Karpas-422 (cell line): ENCODE measurements at places on chromosomes 2 and 18.

GRCh38 chr18:63762518-63762917, 12.7 kb upstream of the SERPINB7 start:
- no peak for DNase-seq

GRCh38 chr18:45664824-45665763, 49.8 kb downstream of the SLC14A2 start:
- peak; percentile 90 for DNase-seq

- no peak for DNase-seq
These were observed 9.6 kb downstream of the PER2 start for GRCh38 chr2:238278626-238279323.

GRCh38 chr2:157256626-157257025, 879 bp upstream of the GALNT5 start:
- no peak for DNase-seq

DNA sequence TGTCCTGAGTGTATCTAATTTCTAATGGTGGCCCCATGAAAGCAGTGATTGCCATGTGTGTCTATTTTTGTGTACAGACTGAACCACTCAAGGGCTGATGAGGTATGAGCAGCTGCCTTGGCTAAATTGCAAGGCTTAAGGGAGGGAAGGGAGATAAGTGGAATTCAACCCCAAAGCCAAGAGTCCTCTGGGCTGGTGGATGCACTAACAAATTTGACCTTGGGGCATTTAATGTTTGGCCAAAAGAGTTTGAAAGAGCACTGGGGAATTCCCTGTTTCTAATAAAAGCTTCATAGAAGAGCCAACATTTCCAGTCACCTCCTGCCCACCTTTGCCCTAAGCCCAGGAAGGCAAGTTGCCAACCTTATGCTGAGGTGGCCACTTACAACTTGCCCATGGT, 172.1 kb downstream of the SETBP1 start:
- no peak for DNase-seq

DNA sequence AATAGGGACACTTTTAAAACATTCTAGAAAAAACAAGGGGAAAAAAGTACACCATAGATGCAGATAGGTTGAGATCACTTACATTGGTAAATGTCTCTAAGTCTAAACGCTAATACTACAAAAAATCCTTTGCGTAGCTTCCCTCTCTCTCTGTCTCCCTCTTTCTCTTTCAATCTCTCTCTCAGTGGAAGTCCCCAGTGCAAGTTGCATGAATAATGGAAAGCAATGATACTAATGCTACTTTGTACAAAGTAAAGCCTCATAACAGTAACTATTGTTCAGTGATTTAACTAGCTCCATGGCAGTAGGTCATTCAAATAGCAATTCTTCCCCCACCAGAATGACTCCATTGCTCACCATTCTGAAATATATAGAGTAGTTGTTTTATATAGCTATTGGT, 12.8 kb downstream of the MEIS1 start:
- DNase-seq: no peak

DNA sequence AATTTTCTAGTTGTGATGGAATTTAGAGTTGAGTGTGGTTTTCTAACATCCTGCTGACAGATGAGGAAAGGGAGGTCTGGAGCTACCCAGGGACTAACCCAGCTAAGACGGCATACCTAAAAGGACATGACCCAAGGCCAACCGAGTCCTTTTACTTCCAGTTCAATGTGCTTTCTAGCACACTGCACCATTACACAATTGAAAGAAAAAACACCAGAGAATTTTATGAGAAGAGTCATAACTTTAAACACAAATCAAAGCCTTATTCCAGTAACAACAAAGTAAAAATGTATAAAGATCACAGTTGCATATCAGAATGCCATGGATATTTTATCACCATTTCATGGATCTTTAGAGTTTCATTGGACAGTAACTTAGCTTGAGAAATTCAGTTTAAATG, 480.3 kb downstream of the MEIS1 start:
- DNase-seq: no peak

DNA sequence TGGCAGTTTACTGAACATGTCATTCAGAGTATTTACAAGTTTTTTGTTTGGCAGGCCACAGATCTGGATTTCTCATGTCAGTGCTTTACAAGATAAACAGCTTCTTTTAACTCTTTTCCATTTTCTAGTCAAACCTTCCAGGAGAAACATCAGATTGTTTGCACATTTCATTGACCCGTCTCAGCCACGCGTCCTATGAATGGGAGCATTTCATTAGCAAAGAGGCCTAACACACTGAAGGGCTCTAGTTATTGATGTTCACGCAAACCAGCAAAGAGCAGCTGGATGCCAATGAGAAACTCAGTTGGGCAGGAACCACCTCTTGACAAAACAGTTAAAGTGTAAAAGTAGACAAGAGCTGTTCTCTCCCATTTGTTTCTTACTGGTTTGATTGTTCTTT, 29.2 kb upstream of the MFF start:
- no peak for DNase-seq
